ENCODE measurements at places on chromosomes 1 and 21. TPM values are rescaled to one million over a fixed set of nuclear protein-coding genes. Genes with fewer than 3 reads are reported as not detected.

DNA sequence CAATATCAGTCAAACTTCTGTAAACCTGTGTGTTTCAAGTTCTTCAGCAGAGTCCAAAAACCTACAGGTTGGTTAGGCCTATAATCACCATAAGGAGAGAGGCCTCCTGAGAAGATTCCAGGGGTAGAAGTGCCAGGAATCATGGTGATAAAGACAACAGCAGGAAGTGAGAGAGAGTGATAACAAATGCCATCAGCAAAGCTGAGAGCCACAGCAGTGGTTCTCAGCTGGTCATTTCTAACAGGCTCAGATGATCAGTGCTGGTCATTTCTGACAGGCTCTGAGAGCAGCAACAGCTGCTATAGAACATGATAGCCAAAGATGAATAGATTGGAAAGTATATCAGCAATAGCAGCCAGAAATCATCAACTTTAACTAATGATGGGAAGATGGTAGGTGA is 101.3 kb downstream of the TYW3 start:
- no peaks in the 10 kb centered on the region for H3K36me3 ChIP-seq
- H3K4me3 ChIP-seq: no peak overlapping the region
- no peak for DNase-seq
- H3K27ac ChIP-seq: no peak overlapping the region
- no peaks in the 10 kb centered on the region for H3K4me1 ChIP-seq

- H3K4me1 ChIP-seq: no peaks in the 10 kb centered on the region
- H3K27me3 ChIP-seq: no peaks in the 10 kb centered on the region
- no peak overlapping the region for H3K4me3 ChIP-seq
- H3K36me3 ChIP-seq: no peaks in the 10 kb centered on the region
Observed at GRCh38 chr1:240732390-240732789, 120.4 kb upstream of the GREM2 start.

The HES2 gene
- total RNA-seq: 8.4 TPM

The CYP4X1 gene
- total RNA-seq: not detected

- DNase-seq: no peak
- 0 out of 2 replicates have a peak, but pooled peaks cover 2% of the 10 kb centered on the region for H3K36me3 ChIP-seq
- no peak overlapping the region for H3K27ac ChIP-seq
Observed at GRCh38 chr1:8419172-8419571, 101.3 kb downstream of the SLC45A1 start.

GRCh38 chr1:59549066-59549837 is 252.4 kb downstream of the FGGY start:
- H3K27me3 ChIP-seq: no peaks in the 10 kb centered on the region
- H3K4me1 ChIP-seq: no peaks in the 10 kb centered on the region
- H3K36me3 ChIP-seq: no peaks in the 10 kb centered on the region
- H3K27ac ChIP-seq: no peak overlapping the region
- DNase-seq: no peak
- no peak overlapping the region for H3K4me3 ChIP-seq
